A549 (cell line): ENCODE measurements at places on chromosomes 4 and X. TPM values are rescaled to one million over a fixed set of nuclear protein-coding genes. Genes with fewer than 3 reads are reported as not detected.

DNA sequence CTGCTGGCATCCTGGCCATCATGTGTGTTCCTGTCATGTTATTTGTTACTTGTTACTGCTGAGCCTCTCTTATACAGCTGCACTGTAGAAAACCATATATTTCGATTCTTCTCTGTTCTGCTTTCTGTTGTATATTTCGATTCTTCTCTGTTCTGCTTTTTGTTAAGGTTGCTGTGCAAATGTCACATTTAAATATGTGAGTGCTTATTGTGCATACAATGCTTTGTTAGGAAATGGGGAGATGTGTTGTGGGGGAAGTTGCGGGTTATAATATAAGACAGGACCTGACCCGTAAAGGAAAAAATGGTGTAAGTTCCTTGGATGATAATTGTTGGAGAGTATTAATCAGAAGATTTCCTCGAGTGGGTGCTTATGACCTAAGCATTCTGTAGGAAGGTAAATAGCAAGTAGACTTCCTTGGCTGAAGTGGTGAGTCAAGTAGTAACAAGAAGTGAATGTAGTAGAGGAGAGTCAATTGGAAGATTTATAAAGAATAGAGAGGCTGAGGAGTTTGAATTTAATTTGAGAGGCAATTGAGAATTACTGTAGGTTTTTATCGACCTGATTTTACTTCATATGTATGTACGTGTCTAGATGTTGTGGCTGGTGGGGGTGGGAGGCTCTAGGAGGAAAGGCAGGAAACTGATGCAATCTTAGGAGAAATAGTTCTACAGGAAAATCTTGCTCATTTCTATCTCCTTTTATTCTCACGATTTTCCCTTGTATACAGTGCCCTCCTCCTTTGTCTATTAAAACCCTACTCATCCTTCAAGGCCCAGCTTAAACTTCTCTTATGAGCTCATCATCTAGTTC, 8.5 kb downstream of the OGT start:
- DNase-seq, result no peak

Gene LDB2
- not detected in 3 replicates for polyA plus RNA-seq

GRCh38 chr4:65819192-65819591, 148.9 kb upstream of the EPHA5 start:
- no peak for DNase-seq

Gene BMP3
- polyA plus RNA-seq, result not detected in 3 replicates
